ENCODE measurements at places on chromosomes 11 and 22.

DNA sequence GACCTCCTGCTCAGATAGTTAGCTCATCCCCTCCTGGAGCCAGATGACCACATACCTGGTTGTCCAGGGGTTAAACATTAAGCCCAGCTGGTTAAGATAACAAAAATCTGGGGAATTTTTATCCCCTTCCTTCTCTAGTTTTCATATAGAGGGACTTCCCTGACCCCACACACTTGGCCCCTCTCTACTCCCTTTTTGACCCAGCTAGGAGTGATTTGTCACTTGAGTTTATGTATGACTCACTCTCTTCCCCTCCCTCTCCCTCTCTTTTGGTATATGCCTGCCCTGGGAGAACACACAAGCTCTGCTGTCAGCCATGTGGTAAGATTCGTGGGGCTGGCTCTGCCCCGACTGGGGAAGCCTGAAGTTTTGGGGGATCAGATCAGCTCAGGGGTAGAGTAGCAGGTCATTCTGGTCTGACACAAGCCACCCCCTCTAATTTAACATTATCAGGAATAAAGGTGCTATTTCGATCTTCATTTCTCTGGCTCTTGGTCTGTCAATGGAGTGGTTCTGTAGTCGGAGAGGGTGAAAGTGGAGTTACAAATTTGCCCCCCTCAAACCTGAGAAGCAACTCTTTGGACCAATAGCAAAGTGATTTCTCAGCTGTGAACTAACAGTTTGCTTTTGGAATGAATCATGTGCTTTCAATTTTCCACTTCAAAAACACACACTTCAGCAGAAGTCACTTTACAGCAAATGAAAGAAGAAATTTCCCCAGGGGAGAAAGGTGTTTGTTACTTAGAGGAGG lies 415.3 kb upstream of the CADM1 start:
- no peak for DNase-seq

- no peak for DNase-seq
Observed at GRCh38 chr11:66343176-66343575, 1.7 kb downstream of the BRMS1 start.

DNA sequence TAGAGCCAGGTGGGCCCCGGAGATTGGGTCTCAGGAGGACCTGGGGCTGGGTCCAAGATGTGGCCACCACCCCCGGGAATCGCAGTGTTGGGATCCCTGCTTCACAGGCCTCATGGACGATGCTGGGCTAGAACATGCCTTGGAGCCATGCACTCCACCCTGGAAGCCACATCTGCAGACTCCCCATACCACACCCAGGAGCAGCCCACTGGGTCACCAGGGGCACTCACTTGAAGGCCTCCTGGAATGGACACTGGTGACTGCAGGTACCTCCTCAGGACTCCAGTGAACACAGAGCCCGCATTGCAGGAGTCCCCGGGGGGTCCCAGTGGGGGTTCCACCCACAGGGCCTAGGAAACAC lies 25.0 kb downstream of the RTN4R start:
- DNase-seq = no peak

GRCh38 chr11:96311120-96311568 lies 31.9 kb downstream of the MAML2 start:
- no peak for DNase-seq

- DNase-seq = no peak
Observed at GRCh38 chr11:11565636-11566035, 56.2 kb downstream of the GALNT18 start.

GRCh38 chr22:27314276-27314807 lies 487.2 kb downstream of the MN1 start:
- no peak for DNase-seq

GRCh38 chr11:75722669-75723042 lies 5.0 kb downstream of the MOGAT2 start:
- no peak for DNase-seq

- DNase-seq = no peak
Observed at GRCh38 chr11:77299528-77299993, 1.9 kb downstream of the GDPD4 start.

DNA sequence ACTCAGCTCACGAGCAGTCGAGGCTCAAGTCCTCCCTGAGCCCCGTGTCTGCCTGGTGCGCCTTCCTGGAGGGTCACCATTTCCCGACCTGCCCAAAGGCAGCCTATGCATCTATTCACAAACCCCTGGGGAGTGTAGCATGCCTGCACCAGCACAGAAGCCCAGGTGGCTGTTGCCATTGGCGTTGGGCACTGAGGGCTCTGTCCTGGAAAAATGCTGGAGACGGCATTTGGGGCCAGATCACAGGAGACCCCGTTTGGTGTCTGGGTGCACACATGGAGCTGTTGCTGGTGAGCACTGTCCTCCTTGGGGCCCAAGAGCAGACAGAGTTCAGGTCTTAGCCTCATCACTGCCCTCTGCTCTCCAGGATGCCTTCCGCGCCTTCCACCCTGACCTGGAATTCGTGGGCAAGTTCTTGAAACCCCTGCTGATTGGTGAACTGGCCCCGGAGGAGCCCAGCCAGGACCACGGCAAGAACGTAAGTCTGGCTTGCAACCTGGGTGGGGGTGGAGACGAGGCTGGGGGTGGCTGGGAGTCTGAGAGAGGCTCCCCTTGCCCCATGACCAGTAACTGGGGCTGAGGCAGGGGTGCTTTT lies 9.4 kb downstream of the FADS2 start:
- no peak for DNase-seq

GRCh38 chr11:73308003-73308960 lies at the start of gene ARHGEF17:
TSS of gene ARHGEF17 (plus strand) at chr11:73308276. CDS start at chr11:73308639, 363 bp downstream.
- no peak for DNase-seq

DNA sequence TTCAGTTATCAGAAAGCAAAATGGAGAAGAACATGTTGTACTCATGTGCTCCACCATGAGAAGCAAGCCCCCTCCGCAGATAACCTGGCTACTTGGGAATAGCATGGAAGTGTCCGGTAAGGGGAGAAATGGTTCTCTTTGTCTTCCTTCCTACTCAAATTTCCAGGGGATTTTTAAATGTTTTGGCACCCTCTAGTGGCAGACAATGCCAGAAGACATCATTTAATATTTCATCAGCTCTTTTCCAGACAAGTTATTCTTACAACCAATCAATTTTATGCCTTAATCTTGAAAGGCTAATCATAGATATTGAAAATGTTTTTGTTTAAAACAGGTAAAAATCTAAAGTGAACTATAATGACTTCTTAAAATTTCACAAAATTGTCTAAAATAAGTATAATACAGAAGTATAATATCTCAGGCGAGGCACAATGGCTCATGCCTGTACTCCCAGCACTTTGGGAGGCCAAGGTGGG lies 15.7 kb downstream of the CRTAM start:
- DNase-seq = no peak

GRCh38 chr22:46162285-46162684 lies 12.0 kb downstream of the PPARA start:
- no peak for DNase-seq

- DNase-seq = no peak
Observed at GRCh38 chr22:46240073-46240472, 10.0 kb downstream of the CDPF1 start.

GRCh38 chr11:9090488-9091043 lies 833 bp downstream of the SCUBE2 start:
- DNase-seq = no peak

GRCh38 chr11:70226967-70227366 lies 23.9 kb downstream of the FADD start:
- DNase-seq = no peak

- DNase-seq = no peak
Observed at GRCh38 chr11:111393096-111393495, 14.0 kb upstream of the POU2AF1 start.

GRCh38 chr11:120919045-120919444 lies 104.9 kb upstream of the TBCEL start:
- no peak for DNase-seq

- no peak for DNase-seq
Observed at GRCh38 chr11:17559341-17560087, 12.5 kb downstream of the OTOG start.

GRCh38 chr11:2945031-2945756 lies 16.0 kb upstream of the PHLDA2 start:
- DNase-seq = no peak

GRCh38 chr11:124657904-124658303 lies 15.6 kb downstream of the SIAE start:
- DNase-seq = no peak

DNA sequence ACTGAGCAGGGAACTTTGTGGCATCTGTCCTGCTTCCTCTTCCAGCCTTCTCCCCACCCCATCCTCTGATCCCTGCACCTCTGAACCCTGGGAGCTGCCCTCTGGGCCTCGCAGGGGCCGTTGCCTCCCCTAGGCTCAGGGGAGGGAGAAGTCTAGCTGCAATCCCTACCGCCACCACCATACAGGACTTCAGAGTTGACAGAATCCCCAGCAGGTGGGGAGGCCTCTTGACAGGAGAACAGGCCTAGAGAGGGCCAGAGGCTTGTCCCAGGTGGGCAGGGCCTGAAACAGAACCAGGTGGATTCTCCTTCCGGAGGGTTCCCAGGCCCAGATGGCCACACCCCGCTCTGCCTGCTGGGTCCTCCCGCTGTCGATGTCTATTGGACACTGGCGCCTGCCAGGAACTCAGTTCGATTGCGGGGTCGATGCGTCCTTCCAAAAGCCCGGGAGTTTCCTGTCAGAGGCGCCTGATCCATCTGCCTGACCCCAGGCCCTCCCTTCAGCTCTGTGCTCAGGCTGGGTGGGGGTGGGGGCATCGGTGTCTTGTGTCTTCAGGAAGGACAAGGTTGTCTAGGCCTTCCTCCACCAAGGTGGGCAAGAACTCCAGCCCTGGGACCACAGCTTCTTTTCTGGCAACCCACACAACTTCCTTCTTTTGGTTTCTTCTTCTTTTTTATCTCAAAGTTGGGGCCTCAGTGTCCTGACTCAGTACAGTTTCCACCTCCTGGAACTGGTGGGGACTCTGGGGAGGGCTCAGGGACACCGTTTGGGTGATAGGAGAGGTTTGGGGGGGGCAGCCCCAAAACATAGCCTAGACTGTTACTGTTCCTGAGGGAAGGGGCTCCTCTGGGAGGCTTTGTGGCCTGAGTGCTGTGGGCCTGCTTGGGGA lies 6.4 kb downstream of the STARD10 start:
- no peak for DNase-seq

DNA sequence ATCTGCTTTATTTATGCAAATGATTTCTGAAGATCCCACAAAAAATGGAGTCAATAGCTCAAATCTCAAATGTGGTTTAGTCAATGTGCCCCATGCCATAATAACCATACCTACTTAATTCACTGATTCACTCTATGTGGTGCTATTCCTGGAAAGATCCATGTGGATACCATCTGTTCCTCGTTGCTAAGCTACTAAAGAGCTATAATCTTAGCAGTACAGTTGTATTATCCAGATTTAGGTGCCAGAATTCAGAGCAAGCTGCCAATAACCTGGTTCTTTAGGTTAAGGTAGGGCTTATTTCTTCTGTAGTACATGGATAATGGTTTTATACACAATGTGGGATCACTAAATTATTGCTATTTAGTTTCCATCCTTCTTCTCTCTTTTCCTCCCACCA lies 974.7 kb upstream of the CCDC90B start:
- DNase-seq = no peak

DNA sequence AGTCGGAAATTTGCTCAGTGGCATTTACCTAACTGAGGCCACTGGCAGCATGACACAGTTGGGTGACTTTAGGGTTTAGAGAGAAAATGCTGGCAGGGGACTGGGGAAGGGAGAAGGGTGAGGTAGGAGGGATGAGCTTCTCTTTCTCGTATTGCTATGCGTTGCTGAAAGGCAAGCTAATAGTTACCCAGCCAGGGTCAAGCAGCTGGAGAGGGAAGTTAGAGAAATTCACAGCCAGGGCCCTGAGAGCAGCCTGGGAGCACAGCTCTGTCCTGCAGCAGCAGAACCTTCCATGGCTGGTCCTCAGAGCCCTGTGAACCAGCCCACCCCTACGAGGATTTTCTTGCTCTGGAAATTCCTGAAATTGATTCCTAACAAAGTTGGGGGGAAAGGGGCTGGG lies 679.6 kb downstream of the NTM start:
- no peak for DNase-seq

DNA sequence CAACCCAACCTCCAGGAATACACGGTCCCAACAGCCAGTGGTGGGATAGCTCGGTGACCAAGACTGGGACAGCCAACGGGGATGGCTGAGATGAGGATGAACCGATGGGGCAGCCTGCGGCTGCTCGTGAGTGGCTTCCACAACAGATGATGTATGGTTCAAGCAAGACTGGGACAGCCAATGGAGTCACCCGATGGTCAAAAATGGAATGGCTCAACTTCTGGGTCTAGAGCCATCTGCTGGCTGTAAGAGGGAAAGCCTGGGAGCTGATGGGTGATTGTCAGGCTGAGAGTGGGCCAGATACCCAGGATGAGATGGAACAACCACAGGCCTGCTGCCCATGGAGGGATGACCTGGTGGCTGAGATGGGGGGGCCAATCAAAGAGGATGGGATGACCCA lies 35.5 kb downstream of the SYT7 start:
- no peak for DNase-seq

DNA sequence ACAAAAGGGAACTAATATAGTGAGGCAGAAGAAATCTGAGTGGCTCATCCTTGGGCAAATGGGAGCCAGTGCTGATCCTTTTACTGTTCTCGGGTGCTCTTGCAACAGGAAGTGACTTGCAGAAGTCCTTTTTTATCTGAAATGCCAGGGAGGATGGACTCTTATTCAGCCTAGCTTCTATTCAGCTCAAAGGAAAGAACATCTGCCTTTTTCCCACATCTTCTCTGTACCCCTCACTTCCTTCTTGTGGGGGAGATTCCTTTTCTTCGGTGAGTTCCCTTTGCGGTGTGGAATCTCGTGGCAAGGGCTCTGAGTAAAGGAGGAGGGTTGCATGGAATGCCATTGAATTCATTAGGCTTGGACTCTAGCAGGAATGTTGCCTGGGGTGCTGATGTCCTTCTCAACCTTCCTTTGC lies 76.2 kb downstream of the ZBTB16 start:
- DNase-seq = no peak

DNA sequence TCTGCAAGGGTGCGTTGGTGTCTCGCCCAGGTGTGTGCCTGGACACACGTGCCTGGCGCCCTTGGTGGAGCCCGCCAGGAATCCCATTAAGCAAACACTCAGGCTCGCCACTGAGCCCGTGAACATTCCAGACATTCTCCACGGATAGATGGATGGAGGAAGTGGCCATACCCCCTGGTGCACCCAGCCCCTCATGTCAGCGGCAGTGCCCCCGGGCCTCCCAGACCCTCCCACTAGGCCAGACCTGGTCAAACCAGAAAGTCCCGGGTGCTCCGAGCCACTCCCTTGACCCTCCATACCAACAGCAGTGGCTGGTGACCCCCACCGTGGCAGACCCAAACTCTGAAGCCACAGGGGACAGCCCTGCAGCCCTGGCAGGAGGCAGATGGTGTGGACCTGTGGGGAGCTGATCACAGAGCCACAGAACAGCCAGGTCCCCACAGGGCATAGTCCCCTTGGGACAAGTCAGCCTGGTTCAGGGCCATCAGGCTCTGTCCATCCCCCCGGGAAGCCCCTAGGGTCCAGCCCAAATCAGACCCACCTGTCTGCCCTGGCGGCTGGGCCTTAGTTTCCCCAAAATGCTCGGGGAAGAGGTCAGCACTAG lies 1.9 kb downstream of the EPS8L2 start:
- DNase-seq = no peak

GRCh38 chr11:100980156-100980555 lies 149.5 kb downstream of the PGR start:
- DNase-seq = no peak

GRCh38 chr22:26783885-26784284 lies 126.5 kb downstream of the MIAT start:
- DNase-seq = no peak

- DNase-seq = no peak
Observed at GRCh38 chr22:42951093-42951710, 63.7 kb downstream of the PACSIN2 start.

Measured in GM12864 (cell line).